ENCODE measurements at places on chromosomes 7 and 10.

DNA sequence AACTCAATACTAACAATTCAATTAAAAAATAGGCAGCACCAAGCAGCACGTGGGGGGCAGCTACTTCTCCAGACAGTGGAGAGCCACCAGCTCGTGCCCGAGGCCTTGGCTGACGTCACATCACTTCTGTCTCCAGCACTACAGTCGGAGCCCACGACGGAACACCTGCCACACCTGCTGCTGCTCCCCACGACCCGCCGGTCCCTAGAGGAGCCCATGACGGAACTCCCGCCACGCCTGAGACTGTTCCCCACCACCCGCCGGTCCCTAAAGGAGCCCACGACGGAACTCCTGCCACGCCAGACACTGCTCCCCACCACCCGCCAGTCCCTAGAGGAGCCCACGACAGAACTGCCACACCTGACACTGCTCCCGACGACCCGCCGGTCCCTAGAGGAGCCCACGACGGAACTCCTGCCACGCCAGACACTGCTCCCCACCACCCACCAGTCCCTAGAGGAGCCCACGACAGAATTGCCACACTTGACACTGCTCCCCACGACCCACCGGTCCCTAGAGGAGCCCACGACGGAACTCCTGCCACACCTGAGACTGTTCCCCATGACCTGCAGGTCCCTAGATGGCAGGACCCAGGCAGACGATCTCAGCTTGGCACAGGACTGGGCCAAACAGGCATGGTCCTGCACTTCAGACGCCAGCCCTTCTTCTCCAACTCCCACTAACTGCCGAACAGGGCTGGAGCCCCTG lies 258.0 kb downstream of the ELFN1 start:
- DNase-seq: no peak

- no peak for DNase-seq
Observed at GRCh38 chr7:126449611-126450268, 803.0 kb downstream of the GRM8 start.

GRCh38 chr7:128915841-128916642 lies 5.5 kb upstream of the KCP start:
- no peak for DNase-seq

DNA sequence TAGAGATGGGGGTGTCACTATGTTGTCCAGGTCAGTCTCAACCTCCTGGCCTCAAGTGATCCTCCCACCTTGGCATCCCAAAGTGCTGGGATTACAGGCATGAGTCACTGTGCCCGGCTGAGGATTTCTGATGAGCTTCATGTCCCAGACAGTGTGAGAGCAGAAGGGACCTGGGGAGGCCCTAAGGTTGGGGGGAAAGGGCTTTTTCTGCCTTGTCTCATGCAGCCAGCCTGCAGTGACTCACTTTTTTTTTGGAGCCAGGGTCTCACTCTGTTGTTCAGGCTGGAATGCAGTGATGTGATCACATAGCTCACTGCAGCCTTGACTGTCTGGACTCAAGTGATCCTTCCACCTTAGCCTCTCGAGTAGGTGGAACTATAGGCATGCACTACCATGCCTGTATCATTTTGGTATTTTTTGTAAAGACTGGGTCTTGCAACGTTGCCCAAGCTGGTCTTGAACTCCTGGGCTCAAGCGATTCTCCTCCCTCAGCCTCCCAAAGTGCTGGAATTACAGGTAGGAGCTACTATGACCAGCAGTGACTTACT lies 14.6 kb downstream of the COL26A1 start:
- DNase-seq: no peak

- DNase-seq: no peak
Observed at GRCh38 chr7:32470871-32471270, 19.3 kb downstream of the LSM5 start.

- no peak for DNase-seq
Observed at GRCh38 chr7:32618470-32618869, 123.2 kb downstream of the AVL9 start.

- DNase-seq: no peak
Observed at GRCh38 chr7:27130540-27131389, at the start of gene HOXA4. Gene HOXA4 (minus strand): TSS chr7:27130757. CDS start chr7:27130733, 24 bp downstream.

Data from CMK (cell line).